Upper lobe of left lung (tissue), 6 donors: ENCODE measurements at places on chromosomes 4 and X.

DNA sequence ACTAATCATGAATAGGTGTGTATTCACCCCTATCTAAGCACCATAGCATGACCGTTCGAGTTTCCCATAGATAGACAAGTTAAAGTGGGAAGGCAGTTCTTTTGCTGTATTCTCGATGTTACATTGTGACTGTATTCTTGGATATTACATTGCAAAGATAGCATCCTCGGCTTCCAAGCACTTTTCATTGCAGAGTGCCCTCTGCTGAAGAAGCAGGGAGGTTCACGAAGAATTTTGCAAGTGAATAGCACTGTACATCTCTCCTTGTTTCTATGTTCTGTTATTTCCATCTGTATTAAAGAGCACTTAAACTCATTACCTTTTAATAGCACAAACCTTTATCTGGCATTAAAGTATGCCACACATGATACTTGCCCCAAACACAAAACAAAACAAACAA is 426.7 kb upstream of the ARX start:
- no peak for DNase-seq

DNA sequence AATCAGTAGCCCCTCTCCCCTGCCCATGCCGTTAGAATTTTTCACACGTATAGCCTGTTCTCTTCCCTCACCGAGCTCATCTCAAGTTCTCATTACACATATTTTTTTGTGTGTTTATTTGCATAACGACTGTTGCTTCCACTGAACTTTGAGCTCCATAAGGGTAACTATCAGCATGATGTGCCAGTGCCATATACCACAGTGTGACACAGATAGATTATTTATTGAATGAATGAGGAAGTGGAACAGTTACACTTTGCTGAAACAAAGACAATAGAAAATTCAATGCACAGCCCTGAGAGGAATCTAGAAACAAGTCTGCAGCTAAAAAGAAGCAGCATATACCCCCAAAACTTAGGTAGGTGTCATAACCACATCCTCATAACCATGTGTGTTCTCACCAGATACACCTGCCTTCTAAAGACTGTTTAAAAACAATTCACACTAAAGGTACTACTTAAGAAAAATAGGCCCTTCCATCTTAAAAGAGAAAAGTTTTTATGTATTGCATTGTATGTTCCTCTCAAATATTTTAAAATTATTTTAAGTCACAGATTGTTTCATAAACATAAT is 389.9 kb downstream of the PACRGL start:
- DNase-seq, result no peak

DNA sequence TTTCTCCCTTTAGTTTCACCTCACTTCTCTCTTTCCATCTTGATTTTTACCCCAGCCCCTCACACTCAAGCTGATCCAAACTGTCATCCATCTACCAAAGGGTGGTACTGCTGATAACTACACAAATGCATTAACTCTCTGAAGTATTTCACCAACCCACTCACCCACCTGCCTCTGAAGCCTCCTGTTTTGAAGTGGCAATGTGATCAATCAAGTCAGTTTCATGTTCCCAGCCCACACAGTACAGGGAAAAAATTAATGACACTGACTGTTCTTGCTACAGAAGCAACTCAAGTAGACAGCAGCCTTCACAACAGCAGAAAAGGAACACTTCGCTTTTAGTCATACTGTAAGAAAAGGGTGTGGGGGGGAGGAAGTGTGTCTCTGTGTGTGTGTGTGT is 183.0 kb upstream of the NOCT start:
- DNase-seq, result no peak

- no peak for DNase-seq
These were observed 7.3 kb upstream of the DTHD1 start for GRCh38 chr4:36274158-36274557.

GRCh38 chrX:130704053-130705038 is 198.7 kb downstream of the ENOX2 start:
- no peak for DNase-seq

DNA sequence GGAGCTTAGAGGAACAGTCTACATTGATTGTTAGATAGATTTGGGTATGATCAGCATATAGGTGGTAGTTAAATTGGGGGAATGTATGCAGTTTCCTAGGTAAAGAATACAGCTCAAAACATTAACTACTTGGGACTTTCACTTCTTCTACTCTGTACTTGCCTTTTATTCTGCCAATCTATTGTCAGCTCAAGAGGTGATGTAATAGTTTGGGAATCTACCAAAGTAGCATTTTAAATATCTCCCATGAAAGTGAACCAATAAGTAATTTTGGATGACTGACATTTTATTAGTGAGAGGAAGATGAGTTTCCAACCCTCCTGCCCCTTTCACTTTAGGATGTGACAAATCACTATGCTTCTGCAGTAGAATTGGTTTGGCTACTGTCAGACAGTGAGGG is 43.4 kb downstream of the NUDT6 start:
- no peak for DNase-seq

GRCh38 chrX:15947648-15948317 is 93.2 kb upstream of the AP1S2 start:
- no peak for DNase-seq

GRCh38 chr4:65502131-65502701 is 168.1 kb downstream of the EPHA5 start:
- DNase-seq, result no peak

- DNase-seq, result no peak
These were observed 378.7 kb downstream of the C4orf33 start for GRCh38 chr4:129474698-129475097.

GRCh38 chr4:36332782-36333131 is 51.3 kb downstream of the DTHD1 start:
- DNase-seq, result no peak

DNA sequence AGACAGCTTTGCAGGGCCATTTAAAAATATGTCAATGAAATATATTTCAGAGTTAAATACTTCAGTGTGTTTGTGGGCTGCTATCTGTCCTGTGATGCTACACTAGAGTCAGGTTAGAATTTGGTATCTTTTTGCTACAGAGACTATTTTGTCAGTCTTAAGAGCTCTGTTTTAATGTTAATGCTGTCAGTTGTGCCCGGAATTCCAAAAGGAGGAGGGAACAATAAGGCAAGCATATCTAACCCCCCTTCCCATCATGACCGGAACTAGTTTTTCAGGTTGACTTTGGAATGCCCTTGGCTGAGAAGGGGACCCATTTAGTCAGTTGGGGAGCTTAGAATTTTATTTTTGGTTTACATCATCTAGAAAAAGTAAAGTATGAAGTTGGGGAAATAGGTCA is 34.9 kb upstream of the SLC25A4 start:
- DNase-seq, result no peak
